ENCODE measurements at places on chromosomes 4 and X.

DNA sequence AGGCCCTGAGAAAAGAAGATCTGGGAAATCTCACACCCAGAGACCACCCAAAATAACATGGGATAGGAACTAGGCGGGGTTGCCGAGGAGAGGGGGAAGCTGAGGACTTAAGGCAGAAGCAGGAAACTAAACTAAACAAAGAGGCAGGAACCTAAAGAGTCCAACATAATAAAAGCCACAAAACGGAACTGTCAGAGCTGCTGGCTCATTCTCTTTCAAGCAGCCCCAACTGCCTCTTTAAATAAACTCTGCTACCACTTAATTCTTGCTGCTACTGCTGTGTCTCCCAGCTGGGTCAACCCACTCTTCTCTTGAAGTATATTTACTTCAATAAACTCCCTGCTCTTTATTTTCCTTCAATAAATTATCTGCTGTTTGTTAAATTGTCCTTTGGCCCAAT, 44.5 kb downstream of the MAGEB16 start:
- no peak for DNase-seq

- no peak for DNase-seq
Observed at GRCh38 chr4:136484996-136485395, 1047.3 kb downstream of the PCDH18 start.

- DNase-seq = no peak
Observed at GRCh38 chr4:37434469-37434868, 189.9 kb downstream of the NWD2 start.

DNA sequence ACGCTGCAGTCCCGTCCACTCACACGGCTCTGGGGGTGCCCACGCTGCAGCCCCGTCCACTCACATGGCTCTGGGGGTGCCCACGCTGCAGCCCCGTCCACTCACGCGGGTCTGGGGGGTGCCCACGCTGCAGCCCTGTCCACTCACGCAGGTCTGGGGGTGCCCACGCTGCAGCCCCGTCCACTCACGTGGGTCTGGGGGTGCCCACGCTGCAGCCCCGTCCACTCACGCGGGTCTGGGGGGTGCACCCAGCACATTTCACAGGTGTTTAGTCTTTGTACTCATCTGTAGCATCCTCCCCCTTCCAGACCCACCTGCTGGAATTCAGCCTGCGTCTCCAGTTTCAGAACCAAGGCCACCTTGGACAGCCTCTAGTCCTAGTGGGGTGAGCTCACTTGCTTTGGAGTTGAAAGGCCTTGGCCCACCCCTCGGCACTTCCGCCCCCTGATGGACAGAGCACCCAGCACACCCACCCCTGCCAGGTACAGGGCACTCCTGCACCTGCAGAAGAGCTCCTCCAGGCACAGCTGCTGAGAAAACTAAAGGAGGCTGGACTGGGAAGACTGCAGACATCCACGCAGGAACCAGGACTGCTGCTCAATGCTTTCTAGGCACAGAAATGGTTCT, 73.0 kb downstream of the ABLIM2 start:
- no peak for DNase-seq

- DNase-seq = no peak
Observed at GRCh38 chr4:28176942-28177341, 1316.3 kb downstream of the STIM2 start.

DNA sequence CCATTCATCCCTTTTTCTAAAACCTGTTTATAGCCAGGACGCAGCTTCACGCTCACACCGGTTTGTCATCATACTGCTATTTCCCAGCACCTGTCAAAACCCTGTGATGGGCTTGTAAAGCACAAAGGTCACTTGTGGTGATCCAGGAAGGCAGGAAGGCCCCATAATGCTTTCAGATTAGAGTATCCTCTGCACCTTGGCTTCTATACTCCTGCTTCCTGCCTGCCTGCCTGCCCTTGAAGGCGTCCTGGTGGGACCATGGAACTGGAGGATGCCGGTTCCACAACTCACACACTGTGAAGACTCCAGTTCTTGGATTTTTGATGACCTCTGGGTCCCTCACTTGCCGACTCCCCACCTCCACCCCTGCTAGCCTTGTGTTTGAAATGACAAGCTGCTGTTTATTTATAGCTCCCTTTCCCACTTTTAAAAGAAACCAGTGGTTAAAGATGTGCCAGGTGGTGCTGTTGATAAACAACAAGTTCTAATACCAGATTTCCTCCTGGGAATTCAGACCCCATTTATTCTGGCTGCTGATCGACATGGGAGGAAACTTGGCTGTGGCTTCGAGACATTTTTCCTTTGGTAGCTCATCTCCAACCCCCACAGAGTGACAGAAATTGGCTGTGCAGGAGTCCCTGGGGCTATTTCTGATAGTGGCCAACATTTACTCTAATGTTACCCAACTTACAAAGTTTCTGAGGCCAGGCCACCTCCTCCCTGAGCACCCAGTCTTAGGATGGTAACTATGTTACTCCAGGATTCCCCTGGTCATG, 211.5 kb downstream of the KDR start:
- DNase-seq = no peak

GRCh38 chrX:72100051-72100755, 31.5 kb downstream of the RTL5 start:
- no peak for DNase-seq

DNA sequence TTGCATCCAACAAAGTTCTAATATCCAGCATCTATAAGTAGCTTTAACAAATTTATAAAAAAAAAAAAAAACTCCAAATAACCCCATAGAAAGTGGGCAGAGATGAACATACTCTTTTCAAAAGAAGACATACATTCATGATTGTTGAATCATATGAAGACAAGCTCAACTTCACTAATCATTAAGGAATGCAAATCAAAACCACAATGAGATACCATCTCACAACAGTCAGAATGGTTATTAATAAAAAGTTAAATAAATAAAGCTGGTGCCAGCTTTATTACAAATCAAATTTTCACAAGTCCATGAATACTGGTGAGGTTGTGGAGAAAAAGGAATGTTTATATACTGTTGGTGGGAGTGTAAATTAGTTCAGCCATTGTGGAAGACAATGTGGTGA, 592.0 kb downstream of the IQCM start:
- no peak for DNase-seq

DNA sequence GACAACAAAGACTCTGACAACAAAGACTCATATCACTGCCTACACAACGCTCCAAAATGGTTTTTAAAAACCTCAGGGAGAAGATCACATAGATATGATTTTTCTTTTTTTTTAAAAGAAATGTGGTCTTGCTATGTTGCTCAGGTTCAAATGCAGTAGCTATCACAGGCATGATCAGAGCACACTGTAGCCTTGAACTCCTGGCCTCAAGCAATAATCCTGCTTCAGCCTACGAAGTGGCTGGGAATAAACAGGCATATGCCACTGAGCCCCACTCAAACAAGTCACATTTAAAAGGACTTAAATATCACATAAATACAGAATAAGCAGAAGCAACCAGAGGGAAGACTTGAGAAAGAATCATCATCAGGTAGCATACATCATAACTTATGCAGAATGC, 14.7 kb downstream of the DHX15 start:
- DNase-seq = no peak

DNA sequence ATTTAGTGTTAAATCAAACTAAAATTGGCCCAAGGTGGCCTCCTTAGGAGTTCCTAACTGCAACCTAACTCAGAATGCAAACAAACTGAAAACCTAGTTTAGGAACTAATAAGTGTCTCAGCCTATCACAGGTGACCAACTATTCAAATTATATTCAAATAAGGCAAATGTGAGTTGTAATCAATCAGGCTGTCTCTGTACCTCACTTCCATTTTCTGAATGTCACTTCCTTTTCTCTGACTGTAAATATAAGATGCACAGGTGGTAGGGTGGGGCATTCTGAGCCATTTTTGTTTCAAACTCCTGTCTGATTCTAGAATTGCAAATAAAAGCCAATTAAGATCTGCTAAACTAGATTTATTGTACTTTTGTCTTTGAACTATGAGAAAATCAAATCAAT, 401.5 kb downstream of the PPP3CA start:
- no peak for DNase-seq

DNA sequence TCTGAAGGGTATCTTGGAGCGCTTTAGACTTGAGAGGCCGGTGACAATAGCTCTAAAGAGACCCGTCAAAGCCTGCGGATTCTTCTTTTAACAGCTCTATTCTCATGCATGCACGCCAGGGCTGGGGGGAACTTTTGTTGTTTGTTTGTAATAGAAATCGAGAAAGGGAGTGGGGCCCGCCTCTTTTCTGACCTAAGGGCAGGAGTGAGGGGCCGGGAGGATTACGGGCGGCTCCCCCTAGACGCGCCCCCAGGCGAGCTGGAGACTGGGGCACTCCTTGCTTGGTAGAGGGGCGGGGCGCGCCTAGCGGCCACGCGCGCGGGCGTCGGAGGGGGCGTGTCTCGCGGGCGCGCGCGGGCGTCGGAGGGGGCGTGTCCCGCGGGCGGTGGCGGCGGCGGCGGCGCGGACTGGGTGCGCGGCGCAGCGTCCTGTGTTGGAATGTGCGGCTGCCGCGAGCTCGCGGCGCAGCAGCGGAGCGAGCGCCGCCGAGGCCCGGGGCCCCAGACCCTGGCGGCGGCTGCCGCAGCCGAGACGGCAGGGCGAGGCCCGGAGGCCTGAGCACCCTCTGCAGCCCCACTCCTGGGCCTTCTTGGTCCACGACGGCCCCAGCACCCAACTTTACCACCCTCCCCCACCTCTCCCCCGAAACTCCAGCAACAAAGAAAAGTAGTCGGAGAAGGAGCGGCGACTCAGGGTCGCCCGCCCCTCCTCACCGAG, at the start of gene REST:
Gene REST (plus strand): TSS at position 412 of the 717 bp plus-strand sequence. CDS start 2,739 bp downstream, outside the sequence.
- peak; percentile 89 for DNase-seq

GRCh38 chr4:112312610-112313239, 15.6 kb downstream of the ALPK1 start:
- no peak for DNase-seq

DNA sequence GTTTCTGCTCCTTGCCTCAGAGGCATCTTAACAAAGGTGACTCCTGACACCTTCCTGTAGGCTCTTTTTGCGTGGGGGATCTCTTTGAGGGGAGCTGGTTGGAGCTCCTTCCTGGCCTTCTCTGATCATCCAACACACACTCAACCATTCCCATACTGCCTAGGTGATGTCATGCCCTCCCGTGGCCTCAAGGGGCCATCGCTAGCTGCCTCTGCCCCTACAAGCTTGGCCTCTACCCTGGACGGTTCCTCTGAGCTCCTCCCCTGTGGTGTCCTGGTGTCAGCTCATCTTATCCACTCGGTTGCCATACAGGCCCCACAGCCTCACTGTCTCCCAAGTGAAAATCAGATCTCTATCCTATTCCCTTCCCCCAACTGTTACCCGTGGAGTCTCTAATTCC, 13.7 kb upstream of the ZNF185 start:
- DNase-seq = no peak

GRCh38 chr4:150108691-150109090, 30.4 kb downstream of the DCLK2 start:
- no peak for DNase-seq

DNA sequence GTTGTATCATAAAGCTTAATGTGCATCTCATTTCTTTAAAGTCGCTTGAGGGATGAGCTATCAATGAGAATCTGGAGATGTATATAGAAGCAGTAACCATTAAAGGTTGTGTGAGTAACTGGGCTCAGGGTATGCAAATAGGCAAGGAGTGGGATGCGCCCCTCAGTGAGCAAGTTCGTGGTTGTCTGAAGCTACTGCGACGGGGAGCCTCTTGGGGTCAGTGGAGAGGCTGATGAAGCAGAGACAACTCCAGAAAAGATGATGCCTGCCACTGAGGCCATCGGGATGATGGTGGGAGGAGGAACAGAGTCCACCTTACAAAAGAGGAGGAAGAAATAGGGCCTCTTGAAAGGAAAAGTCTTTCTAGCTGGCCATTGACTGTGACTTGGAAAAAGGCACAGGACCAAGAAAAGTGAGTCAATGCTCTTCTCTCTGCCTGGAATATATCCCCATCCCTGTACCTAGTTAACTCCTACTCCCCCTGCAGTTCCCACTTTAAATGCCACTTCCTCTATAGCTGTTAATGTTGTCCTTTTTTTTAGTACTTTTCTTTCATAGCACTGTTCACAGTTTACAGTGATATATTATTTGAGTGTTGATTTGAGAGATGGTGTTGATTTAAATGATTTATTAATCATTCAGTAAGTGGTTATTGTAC, 51.4 kb upstream of the LSM6 start:
- DNase-seq = no peak

- no peak for DNase-seq
Observed at GRCh38 chr4:173243321-173243720, 74.7 kb downstream of the GALNT7 start.

DNA sequence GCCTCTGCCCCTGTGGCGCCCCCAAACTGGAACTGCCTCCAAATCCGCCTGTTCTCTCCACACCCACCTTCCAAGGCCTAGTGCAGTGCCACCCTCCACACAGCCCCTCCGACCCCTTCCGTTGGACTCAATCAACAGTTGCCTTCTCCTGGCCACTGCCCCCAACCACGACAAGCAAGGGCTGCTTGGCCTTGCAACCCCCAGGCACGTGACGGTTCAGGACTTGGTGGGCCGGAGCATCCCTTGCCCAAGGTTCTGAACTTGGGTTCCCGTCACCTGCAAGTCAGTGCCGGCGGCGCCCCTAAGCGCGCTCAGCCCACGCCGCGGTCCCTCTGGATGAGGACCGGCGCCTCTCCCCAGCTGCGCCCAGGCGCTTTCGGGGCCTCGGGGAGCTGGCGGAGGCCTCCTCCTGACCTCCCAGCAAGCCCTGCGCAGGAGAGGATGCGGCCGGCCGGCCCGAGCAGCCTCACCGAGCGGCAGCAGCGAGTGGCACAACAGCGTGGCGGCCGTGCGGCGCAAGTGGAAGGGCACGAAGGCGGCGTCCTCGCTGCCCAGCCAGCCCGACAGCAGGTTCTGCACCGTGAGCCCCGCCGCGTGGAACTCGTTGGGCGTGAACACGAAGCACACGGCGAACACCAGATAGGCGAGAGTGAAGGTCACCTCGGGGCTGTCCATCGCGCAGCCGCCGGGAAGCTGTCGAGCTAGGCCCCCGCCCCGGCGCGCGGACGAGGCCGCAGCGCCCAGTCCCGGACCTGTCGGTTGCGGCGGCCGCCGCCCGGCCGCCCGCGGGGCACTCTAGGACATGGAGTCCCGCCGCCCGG, 750 bp downstream of the TMEM129 start:
- peak; percentile 74 for DNase-seq

GRCh38 chr4:34158878-34159277, 2085.4 kb downstream of the ARAP2 start:
- no peak for DNase-seq

DNA sequence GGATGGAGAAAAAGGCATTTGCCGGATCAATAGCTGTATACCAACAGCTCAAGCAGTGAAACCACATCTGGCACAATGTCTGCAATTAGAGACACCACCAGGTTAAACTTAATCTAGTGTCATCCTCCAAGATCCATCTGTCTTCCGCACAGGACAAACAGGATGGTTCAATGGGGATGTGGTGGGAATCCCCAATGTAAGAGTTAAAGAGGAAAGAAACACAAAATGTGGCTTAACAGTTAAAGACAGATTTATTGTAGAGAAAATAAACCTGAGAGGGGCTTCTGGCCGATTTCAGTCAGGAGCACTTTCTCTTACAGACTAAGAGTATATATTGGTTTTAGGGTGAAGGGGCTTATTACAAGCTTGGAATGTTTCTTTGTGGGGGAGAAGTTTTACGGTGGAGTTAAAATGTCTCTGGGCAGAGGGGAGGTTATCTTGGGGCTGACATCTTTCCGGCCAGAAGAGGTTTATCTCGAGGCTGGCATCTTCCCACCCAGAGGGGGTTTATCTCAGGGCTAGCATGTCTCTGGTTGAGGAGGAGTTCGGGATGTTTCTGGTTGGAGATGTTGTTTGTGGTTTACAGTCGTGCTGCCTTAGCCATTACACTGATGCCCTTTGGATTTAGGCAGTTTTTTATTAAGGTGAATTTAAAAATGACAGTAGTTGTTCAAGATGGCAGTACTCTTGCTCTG, 61.7 kb downstream of the KANTR start:
- DNase-seq = no peak

Data from left ventricle myocardium superior (tissue), 1 donor.